ENCODE measurements at places on chromosomes 2 and 18.

DNA sequence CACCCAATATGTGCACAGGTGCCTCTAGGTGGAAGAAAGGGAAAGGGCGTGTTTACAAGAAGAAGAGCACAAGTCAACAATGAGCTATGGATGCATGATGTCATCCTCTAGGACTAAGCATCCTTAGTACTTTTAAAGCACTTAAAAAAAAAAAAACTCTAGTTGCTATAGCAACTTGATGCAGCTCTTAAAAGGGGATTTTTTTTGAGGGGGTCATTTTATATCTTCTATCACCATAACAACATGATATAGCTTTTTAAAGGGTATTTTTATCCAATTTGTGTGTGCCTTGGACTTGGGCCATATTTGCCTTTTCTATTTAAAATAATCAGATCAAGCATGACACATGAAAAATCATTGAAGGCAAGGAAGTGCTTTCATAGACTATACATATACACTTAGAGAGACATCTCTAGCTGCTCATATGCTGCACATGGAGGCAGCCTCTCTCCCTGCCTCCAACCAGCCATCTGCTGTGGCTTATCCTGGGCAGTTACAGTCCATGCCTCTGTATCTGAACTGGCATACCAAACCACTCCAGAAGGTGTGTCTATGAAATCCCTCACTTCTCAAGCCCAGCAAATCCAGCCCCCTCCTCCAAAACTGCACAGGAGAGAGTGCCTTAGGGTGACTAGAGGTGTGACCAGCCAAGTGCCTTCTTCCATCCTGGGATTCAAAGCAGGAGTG, 165.4 kb downstream of the MSH2 start:
- DNase-seq = no peak

- no peak for DNase-seq
Observed at GRCh38 chr2:133553838-133554408, 14.3 kb downstream of the NCKAP5 start.

DNA sequence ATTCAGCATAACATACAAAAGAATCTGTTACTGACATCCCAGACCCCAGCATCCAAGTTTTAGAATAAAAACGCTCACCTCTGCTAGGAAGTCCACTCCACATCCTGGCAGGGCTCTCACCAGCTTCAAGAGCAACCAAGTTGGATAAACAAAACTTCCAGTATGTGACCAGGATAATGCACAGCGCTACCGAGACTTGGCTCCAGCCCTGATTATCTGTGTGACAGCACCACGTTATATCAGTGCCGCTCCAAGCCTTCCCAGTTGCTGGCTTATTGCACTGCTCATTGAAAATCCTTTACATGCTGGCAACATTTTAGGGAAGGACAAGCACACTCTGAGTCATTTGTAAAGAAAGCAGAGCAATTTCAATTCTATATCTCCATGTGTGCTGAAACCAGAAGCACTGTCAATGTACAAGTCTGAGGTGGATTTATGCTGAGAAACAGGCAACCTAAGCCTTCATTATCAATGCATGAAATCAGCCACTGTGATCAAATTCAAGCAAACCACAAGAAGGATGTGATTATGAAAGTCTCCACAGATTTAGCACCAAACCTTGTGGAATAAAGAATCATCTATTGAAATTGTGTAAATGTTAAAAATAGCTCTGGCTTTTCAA, 115.7 kb downstream of the ZNF385B start:
- no peak for DNase-seq

GRCh38 chr2:197500503-197501131, 438 bp downstream of the HSPE1 start:
- peak; percentile 25 for DNase-seq

DNA sequence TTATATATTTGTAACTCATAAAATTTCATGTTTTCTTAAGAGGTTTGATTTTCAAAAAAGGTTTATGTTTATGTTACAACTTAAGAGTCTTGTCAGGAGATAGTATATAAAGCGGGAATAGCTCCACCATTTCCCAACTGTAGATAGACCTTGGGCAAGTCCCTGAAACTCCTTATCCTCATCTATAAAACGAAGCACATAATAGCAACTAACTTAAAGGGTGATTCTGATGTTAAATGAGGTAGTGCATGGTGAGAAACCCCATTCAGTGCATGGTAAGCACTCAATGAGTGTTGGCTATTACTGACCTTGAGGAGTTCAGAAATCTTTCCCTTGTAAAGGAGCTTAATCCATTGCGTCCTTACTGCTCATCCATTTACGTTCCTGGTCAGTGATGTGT, 34.1 kb downstream of the KCTD18 start:
- DNase-seq = no peak

- no peak for DNase-seq
Observed at GRCh38 chr2:69017080-69017479, 4.1 kb downstream of the ANTXR1 start.

- peak; percentile 94 for DNase-seq
Observed at GRCh38 chr2:176514805-176515500, 245.7 kb downstream of the MTX2 start.

DNA sequence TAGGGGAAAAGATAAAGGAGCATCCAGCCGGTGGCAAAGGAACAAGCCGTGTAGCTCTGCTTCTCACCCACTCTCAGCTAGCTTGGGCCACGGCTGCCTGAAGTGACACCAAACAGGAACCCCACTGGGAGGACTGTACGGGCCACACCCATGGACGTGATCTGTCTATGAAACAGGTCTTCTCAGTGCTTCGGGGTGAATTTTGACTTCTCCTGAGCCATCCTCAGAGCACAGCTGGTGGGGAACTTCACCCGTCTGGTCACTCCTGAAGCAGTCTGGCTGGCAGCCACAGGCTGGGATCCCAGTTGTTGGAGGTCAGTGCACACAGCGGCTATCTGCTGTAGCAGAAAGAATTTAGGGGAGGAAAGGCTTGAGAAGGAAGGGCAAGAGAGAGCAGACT, 223.8 kb downstream of the FAM210A start:
- DNase-seq = no peak

DNA sequence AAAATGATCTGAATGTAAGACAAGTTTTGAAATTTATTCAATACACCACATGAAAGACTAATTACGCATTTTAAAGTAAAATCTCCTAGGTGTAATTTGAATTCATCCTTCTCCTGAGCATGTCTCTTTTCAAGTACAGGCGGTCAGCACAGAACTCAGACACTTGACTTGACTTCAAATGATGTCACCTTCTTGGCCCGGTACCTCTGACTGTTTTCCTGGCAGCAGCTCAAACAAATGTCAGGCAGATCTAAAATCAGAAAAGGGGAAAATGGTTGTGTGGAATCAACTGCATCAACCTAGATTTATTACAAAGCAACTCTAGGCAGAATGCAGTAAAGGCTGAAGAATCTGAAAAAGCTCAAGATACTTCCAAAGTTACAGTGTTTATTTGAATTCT, 11.4 kb upstream of the PROKR1 start:
- peak; percentile 44 for DNase-seq

DNA sequence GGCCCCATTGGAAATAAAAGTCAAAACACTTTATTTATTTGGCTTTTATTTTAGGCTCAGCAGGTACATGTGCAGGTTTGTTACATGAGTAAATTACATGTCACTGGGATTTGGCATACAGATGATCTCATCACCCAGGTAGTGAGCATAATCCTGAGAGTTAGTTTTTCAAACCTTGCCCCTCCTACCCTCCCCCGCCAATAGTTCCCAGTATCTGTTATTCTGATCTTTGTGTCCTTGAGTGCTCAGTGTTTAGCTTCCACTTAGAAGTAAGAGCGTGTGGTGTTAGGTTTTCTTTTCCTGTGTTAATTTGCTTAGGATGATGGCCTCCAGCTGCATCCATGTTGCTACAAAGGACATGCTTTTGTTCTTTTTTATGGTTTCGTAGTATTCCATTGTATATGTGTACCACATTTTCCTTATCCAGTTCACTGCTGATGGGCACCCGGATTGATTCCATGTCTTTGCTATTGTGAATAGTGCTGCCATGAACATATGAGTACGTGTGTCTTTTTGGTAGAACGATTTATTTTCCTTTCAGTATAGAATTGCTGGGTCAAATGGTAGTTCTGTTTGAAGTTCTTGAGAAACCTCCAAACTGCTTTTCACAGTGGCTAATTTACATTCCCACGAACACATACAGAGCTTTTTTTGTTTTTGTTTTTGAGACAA, 47.9 kb downstream of the ARMC9 start:
- peak; percentile 8 for DNase-seq

DNA sequence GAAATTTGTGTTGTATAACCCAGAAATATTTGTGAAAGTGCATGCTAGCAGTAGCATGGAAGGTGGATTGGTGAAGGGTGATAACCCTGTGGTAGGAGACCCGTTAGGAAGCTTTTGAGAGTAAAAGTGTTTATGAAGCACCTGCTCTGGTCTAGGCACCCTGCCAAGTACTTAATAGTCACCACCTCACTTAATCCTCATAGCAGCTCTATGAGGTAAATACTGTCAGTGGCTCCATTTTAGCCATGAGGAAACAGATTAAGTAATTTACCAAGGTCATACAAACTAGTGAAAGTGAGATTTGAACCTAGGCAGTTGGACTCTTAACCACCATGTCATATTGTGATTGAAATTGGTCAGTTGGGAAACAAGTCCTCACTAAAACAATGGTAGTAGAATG, 66.8 kb downstream of the TET3 start:
- no peak for DNase-seq

DNA sequence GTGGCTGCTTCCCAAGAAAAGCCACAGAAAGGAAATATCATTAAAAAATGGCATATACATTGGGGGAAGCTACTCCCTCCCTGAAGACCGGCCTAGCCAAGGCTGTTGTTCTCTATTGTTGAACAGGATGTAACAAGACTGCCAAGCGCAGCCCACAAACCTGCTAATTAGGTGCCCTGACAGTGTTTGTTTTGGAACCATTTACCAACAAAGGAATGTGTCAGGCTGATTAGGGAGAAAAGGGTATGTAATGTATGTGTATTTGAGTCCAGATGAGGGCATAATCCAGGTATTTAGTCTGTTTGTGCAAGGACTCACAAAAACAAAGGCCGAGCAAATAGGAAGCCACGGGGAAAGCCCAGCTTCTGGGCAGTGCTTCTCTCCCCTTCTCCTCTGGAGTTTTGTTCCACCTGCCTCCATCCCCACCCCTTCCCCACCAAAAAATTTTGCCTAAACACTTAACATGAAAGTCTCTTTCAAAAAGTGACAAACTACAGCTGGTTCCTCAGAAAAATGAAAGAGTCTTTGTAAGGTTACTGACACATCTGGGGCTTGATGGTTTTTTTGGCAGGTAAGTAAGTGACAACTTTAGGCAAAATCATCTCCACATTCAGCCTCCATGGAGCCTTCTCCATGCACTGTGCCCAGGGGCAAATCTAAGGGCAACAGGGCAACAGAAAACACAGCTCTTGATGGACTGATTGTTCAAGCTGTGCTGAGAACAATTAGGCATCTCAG, 78.3 kb upstream of the FZD5 start:
- peak; percentile 98 for DNase-seq

GRCh38 chr2:7132753-7133152, 215.5 kb downstream of the RNF144A start:
- DNase-seq = no peak

DNA sequence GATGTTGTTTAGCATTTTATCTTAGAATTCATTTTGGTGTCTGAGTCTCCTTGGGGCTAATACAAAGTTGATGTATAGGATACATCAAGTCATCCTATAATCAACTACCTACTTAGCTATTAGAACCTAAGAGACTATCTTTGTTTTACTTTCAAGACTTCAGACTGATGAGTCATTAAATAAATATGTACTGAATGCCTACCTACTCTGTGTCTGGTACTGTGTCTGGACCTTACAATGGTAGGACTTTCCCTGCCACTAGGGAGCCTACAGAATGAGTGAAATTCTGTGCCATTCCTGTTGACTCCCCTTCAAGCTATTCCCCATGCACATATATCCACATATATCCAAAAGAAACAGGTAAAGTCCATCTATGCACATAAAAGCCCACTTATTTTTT, 114.5 kb downstream of the ERBB4 start:
- DNase-seq = peak; percentile 65

GRCh38 chr18:13268158-13269012, 49.8 kb downstream of the LDLRAD4 start:
- DNase-seq = no peak

DNA sequence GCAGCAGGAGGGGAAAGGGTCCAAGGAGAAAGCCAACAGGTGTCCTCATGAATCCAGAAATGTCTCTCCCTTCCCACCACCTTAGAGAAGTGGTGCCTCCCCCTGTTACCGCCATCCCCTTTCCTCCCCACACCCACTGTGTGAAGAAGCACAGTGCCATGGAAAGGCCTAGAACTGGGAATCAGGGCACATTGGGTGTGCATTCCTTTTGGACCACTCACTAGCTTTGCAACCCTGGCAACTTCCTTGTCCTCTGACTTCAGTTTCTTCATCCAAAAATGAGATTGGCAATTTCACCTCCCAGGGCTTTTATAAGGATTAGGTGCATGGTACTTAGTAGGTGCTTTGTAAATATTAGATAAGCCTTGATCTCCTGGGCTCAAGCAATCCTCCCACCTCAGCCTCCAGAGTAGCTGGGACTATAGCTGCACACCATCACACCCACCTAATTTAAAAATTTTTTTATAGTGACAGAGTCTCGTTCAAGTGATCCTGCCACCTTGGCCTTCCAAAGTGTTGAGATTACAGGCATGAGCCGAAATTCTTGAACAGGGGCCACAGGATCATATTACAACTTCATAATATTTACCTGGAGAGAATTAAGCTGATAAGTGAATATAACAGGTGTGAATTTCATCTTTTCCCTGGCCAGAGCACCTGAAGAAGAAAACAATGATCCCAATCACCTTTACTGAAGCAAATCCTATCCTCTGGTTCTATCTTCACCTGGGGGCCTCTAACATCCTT, 97.9 kb upstream of the TAF1B start:
- peak; percentile 39 for DNase-seq

DNA sequence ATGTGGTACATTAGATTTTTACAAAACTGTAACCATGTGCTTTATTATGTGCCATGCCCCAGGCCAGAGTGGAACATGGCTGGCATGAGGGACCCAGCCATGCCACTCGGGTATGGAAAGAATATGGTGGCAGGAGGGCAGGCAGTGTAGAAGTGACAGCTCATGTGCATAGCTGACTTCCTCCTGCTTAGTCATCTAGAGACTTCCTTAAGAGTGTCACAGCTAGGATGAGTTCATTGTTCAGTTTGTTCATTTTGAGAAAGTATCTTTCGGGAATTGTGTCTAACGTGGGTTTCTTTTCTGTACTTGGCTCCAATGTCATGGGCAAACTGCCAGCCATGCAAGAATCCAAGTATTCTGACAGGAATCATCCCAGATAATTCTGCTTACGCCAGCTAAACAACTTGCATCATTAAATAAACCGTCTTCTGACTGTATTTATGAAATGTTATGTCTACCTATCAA, 94.3 kb upstream of the ITGB6 start:
- peak; percentile 64 for DNase-seq

GRCh38 chr2:161352719-161353118, 44.5 kb downstream of the PSMD14 start:
- no peak for DNase-seq

GRCh38 chr2:84152462-84152861, 306.6 kb downstream of the SUCLG1 start:
- DNase-seq = peak; percentile 44

- no peak for DNase-seq
Observed at GRCh38 chr2:210604666-210605065, 48.3 kb downstream of the CPS1 start.
